Fibroblast of skin of left quadriceps (primary cell): ENCODE measurements at places on chromosomes 13 and 19.

DNA sequence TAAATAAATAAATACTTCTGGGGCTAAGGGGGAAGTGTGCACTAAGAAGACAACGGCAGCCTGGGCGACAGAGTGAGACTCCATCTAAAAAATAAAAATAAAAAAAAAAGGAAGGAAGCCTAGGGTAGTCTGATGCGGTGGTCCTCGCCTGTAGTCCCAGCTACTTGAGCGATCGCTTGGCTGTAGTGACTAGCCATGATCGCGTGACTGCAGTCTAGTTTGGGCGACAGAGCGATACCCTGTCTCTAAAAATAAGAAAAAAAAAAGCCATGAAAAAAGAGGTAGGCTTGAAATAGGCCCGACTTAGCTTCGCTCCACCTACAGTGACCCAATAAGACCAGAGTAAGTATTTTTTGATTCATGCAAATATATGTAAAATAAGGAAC, 661 bp upstream of the BABAM1 start:
- no peak for DNase-seq

DNA sequence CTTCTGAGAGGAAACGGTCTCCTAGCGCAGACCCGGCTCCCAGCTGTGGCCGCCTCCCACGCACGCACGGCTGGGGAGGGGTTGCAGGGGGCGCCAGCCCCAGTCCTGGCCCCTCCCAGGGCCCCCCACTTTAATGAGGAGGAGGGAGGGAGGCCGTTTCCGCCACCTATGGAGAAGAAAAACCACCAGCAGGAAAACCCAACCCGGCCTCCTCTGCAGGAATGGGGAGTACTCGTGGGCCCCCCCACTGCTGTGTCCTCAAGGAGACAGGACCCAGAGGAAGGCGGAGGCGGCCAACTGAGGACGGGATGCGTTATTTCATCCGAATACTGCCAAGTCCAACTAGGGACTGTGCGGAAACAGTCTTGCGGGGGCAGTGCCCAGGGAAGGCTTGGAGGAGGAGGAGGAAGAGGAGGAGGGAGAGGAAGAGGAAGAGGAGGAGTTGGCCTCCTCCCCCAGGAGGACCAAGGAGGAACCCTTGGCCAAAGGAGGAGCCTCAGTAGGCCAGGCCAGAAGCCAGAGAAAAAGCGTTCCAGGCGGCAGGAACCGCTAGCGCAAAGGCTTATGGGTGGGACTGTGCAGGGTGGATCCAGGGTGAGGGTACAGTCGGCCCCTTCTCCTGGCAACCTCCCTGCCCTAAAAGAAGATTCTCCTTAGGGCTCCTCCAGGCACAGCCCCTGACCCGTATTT, 3.9 kb upstream of the SSBP4 start:
- DNase-seq: peak; percentile 54

DNA sequence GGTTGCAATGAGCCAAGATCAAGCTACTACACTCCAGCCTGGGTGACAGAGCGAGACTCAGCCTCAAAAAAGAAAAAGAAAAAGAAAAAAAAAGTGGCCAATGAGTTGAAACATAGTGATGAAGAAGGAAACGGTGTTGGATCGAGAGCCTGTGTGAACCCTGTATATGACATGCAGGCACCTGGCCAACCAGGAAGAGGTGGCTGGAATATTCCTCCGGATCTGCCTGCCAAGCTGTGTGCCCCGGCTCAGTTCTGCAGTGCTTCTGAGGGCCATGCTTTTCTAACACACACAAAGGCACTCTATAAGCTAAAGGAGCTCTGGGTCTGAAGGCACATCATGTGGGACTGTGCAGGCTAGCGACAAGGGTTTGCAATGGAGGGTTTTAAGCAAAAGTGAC, 3.7 kb upstream of the ZNF444 start:
- no peak for DNase-seq

- no peak for DNase-seq
Measured at GRCh38 chr13:22454586-22454985, 726.2 kb upstream of the SGCG start.

DNA sequence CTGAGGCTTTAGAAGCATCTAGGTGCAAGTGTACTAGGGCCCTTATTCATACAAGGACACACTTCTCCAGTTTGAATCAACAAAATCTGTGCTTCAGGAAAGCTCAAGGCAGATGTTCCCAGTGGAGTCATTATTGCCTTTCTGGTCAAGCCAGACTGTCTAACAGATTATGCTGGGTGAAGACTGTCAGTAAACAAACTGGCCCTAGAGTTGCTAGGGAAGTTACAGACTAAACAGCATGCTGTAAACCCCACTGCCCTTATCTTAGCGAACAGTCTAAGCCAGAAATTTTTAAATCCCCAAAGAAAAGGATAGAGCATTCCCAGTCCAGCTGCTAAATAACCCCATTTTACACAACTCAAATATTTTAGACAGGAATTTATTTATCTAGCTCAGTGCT, 1701.3 kb upstream of the PRR20A start:
- no peak for DNase-seq

- no peak for DNase-seq
Measured at GRCh38 chr19:29625186-29625651, 19.1 kb downstream of the POP4 start.

- DNase-seq: no peak
Measured at GRCh38 chr13:69168436-69168835, 939.2 kb upstream of the ATXN8OS start.

DNA sequence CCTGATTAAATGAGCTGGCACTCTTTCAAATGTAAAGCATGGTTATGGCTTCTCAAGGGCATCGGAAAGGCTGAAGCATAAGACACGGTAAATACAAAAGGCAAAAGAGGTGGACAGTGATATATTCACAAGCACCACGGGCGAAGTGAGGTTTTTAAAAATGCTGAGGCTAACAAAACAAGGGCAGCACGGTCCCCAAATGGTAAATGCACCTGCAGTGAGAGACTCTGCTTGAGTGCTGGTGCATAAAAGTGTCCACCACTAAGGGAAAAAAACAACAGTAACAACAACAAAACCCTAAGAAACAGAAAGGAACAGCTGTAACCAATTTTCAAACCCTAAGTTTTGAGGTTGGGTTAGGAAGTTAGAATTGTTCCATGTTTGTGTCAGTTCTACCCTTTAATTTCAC, 234.9 kb downstream of the PCDH9 start:
- no peak for DNase-seq

GRCh38 chr13:66659701-66660467, 570.3 kb downstream of the PCDH9 start:
- peak; percentile 31 for DNase-seq

DNA sequence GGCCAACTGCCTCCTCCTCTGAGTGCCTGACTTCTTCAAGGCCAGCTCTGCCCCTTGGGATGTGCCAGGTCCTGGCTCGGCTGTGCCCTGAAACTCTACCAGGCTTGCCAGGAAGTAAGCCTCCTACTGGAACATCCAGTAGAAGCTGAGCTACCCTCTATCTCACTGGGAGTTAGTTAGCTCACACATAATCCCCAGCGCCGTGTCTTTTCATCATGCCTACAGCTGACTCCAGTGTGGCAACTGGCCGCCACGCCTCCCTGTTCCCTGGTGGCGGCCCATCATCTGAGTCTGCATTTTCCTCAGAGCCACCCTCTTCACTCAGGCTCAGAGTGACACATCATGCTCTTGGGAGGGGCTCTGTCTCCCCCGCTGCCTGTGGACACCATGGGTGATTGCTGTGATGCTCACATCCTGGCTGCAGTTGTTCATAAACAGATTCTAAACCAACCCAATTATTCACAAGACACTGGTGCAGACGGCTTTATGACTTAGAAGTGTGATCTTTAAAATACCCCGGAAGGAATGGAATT, 131.9 kb upstream of the IRS2 start:
- DNase-seq: peak; percentile 63

GRCh38 chr13:90205081-90205480, 1142.4 kb upstream of the MIR17HG start:
- DNase-seq: no peak

DNA sequence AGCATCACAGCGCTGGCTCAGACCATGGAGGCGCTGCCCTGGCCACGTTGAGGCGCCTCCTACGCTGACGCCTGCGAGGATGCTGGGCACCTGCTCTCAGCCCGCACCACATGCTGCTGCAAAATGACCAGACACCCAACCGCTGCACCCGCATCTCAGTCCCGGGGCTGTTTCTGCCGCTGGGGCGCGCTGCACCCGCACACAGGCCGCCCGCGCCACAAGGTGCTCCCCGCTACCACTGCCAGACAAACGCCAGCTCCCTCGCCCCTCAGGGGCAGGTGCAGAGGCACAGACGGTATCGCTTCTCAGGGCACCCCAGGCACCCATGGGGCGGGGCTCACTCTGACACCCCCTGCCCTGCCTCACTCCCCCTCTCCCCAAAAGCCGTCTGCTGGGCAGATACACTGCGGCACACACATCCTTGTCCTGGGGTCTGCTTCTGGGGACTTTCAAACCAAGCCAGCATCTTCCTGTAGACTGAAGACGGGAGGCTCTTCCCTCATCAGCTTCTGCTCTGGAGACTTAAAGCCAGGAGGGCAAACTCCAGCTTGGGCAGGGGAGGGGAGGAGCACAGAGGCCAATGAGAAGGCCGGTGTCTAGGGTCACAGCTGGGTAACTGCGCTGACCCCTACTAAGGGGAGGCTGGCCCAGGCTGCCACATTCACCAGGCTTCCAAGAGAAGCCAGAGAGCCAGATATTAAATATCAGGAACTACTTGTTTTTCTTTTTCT, 16.3 kb downstream of the CHERP start:
- no peak for DNase-seq

DNA sequence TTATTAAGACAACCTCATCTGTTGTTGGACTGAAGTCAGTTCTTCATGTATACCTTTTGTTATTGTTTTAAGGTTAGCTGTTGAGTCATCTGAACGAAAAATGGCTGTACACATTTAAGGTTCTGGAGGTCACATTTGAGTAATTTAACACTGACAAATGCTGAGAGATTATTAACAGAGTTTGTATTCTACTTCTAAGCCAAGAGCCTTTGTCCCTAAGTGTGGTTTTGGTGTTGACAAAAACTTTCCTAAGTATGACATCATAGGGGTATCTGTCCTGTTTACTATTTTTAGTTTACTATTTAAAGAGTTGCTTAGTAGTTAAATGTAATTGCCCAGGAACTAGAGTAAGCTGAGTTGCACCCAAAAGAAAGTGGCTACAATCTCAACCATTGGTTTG, 71.9 kb downstream of the CDK8 start:
- DNase-seq: no peak

GRCh38 chr19:23787106-23787505, 28.4 kb upstream of the ZNF681 start:
- no peak for DNase-seq

GRCh38 chr13:95222733-95223018, 78.6 kb downstream of the ABCC4 start:
- DNase-seq: no peak

GRCh38 chr19:1252221-1252820, 3.9 kb downstream of the MIDN start:
- peak; percentile 78 for DNase-seq

- no peak for DNase-seq
Measured at GRCh38 chr19:18377026-18377425, 8.9 kb upstream of the GDF15 start.

DNA sequence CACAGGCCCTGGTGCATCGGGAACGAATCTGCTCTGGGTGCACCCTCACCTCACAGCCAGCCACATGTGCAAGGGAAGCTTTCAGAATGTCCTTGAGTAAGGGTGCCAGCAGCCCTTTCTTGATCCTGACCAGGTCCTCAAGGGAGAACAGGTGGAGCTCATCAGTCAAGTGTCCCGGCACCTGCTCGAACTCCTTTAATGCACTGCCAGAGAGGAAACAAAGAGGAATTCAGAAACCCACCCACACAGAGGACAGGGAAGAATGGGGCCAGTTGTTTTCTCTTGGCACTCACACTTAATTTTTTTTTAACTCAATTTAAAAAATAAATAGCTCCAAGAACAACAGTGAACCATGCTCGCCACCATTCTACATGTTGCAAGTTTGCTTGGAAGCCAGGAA, 41.7 kb downstream of the RUBCNL start:
- no peak for DNase-seq

GRCh38 chr19:46179076-46179759, 31.2 kb downstream of the IGFL2 start:
- no peak for DNase-seq

GRCh38 chr19:53102756-53103233, 427 bp downstream of the ZNF160 start:
- peak; percentile 3 for DNase-seq

- no peak for DNase-seq
Measured at GRCh38 chr13:77168237-77168636, 141.3 kb upstream of the FBXL3 start.

DNA sequence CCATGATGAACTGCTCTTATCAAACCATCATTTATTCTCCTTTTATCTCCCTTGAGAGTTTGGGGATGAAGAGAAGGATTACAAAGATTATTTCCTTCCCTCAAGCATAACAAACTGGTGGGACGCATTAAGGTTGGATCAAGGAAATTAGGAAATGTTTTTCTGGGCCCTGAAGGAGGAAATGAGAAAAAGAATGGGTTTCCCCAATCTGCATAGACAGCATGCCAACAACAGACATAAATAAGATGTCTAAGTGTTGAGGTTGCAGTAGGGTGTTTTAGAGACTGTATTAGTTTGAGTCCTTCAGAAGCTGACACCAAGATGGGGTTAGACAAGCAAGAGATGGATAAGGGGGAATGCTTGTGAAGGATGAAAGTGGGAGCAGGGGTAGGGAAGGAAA, 7.3 kb downstream of the EPSTI1 start:
- no peak for DNase-seq

DNA sequence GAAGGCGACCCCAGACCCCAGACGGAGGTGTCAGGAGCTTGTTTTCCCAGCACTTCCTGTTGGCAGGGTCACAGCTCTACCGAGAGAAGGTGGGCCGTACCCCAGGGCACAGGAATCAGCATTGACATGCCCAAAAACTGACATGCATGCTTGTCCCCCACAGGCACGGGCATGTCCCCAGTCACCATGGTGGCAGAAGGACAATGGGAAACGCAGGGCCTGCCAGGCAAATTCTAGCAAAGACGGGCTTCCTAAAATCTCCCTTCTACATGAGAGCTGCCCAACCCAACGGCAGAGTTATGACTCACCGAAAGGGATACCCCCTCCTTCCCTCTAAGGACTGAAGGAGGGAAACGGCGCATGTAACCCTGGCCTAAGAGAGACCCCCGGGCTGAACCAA, 18.5 kb downstream of the TSHZ3 start:
- no peak for DNase-seq

- DNase-seq: no peak
Measured at GRCh38 chr13:27510082-27510481, 59.7 kb upstream of the MTIF3 start.

- DNase-seq: no peak
Measured at GRCh38 chr19:18900700-18901481, 4.9 kb upstream of the CERS1 start.

- no peak for DNase-seq
Measured at GRCh38 chr19:47350630-47351029, 1.5 kb downstream of the DHX34 start.

DNA sequence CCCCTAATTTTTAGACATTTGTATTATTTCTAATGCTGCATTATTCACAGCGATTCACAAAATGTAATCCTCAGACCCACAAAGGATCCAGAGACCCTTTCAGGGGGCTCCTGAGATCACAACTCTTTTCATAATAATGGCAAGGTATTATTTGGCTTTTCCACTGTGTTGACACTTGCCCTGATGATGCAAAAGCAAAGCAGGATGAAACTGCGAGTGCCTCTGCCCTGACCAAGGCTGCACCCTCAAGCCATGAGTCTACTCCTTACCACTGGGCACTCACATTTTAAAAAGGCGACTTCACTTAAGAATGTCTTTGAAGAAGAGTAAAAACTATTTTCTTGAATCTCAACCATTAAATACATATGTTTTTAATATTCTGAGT, 11.4 kb downstream of the ELF1 start:
- no peak for DNase-seq
